ENCODE measurements at places on chromosomes 6 and 20.

DNA sequence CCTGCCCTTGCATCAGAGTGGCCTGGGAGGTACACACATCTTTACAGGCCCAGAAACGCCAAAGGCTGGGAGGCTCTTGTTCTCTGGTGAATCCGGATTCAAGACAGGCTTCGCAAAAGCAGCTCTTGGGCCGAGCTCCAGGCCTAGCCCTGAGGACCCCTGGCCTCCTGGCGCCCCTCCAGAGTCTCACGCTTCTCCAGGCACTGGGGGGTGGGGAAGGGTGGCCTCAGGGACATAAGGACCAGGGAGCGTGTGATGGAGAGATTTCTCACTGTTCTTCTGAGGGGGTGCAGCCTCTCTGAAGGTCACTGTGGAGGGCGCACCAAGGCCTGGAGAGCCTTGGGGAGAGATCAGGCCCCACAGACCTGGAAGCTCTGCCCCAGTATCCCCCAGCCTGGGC is 349.2 kb downstream of the ZFAND3 start:
- no peak for DNase-seq

DNA sequence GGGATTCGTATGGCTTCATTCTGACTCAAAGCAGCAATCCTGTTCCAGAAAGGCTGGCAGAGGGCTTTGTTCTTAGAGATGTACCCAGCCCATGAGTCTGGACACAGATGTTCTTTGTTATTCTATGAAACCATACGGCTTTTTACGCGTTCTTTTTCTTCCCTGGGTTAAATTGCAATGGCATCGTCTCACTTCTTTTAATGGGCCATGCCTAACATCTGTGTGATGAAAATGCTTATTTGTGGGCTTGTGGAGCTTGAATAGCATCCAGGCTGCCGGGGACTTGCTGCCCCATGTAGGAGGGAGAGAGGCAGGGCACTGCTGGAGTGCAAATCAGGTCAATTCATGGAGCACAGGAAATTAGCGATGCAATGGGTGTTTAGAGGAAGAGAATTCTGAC is 19.4 kb downstream of the FAM50B start:
- DNase-seq = peak; percentile 57

- no peak for DNase-seq
Observed at GRCh38 chr6:30075094-30075789, at the start of gene RNF39. TSS of gene RNF39 (minus strand) at chr6:30075769. CDS start at chr6:30075585, 184 bp downstream.

DNA sequence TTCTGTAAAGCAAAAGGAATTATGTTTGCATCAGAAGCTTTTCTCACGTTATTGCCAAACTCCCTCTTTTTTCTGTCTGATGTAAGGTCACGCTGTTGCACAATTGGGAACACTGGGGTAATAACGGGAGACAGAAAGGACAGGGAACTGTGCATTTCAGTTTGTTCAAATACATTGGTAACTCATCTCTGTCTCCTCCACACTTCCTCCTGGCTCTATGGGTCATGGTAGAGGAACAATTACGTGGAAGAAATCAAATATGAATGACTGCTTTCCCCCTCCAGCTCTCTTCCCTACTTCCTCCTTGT is 132.2 kb upstream of the TNFAIP3 start:
- no peak for DNase-seq

- no peak for DNase-seq
Observed at GRCh38 chr6:160975162-160975561, 16.4 kb upstream of the MAP3K4 start.

DNA sequence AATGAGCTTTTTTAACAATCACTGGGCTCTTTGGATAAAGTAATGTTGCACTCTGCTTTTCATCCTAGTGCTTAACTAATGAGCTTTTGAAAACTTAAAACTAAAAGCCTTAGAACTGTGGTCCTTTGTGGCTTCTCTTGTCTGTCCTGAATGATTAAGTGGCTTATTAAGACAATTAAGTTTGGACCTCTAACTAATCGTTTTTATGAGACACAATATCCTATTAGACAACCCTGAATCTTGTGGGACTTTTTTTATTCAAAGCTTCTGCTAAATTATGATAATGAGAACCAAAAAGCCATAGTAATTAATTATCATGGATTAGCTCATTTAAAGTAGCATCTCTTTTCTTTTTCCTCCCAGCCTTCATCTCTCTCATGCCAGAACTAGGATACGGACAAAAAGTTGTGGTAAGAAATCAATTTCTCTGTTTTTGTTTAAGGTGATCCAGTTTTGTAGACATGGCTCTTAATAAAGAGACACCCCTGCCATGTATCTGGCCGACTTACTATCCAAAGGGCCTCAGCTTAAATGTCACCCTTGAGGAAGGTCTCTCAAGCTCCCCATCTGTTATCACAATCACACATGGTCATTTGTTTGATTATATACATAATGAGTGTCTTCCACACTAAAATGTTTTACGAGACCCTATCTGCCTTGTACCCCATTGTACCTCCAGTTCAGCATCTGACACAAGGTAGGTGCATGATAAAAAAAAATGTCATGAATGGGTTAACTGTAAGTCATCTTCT is 384.4 kb upstream of the IRAK1BP1 start:
- no peak for DNase-seq

DNA sequence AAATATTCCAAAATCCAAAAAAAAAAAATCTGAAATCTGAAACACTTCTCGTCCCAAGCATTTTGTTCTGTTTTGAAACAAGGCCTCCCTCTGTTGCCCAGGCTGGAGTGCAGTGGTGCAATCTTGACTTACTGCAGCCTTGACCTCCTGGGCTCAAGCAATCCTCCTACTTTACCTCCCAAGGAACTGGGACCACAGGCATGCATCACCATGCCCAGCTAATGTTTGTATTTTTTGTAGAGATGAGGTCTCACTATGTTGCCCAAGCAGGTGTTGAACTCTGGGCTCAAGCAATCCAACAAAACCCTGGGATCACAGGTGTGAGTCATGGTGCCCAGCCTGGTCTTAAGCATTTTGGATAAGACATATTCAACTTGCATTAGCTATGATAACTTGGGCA is 13.6 kb downstream of the SESN1 start:
- DNase-seq = no peak

- DNase-seq = no peak
Observed at GRCh38 chr6:136968837-136969236, 46.7 kb downstream of the SLC35D3 start.

GRCh38 chr20:50015993-50016770 is 33.4 kb downstream of the SNAI1 start:
- peak; percentile 93 for DNase-seq

- no peak for DNase-seq
Observed at GRCh38 chr6:32075781-32076180, 33.4 kb downstream of the TNXB start.

DNA sequence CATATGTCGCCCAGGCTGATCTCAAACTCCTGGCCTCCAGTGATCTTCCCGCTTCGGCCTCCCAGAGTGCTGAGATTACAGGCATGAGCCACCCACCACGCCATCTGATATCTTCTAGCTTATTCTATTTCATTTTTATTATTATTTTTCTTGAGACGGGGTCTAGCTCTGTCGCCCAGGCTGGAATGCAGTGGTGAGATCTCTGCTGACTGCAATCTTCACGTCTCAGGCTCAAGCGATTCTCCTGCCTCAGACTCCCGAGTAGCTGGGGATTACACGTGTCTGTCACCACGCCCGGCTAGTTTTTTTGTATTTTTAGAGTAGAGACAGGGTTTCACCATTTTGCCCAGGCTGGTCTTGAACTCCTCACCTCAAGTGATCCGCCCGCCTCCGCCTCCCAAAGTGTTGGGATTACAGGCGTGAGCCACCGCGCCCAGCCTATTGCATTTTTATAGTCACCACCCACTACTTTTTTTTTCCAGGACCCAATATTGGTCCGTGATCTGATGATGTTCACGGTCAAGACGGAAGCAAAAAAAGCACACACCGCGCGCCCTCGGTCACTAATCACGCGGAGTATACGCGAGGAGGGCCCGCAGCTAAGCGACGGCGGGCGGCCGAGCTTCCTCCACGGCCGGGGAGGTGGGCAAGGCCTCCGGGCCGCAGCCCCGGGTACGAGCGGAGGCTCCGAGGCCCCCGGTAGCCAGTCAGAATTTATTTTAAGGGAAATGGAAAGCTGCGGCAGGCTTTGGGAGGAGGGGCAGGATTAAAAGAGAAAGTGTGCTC is 1.1 kb upstream of the LSM14B start:
- no peak for DNase-seq

- peak; percentile 41 for DNase-seq
Observed at GRCh38 chr6:149037051-149037671, 280.4 kb upstream of the TAB2 start.

DNA sequence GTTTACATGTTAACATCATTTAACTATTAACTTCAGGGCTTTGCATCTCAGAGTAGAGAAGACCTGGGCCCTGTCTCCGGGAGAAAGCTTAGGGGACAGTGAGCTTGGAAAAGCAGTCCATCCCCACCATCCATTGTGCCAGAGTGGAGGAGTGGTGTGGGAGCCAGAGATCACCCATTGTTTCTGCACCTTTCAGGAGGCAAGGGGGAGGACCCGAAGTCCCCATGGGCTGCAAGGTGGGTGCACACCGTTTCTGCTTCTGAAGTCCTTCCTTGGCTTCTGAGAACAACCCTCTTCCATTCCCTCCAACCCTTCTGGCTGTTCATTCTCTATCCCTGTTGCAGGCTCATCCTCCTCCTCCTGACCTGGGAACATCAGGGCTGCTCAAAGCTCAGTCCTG is 4.0 kb upstream of the PPP1R3G start:
- DNase-seq = no peak

DNA sequence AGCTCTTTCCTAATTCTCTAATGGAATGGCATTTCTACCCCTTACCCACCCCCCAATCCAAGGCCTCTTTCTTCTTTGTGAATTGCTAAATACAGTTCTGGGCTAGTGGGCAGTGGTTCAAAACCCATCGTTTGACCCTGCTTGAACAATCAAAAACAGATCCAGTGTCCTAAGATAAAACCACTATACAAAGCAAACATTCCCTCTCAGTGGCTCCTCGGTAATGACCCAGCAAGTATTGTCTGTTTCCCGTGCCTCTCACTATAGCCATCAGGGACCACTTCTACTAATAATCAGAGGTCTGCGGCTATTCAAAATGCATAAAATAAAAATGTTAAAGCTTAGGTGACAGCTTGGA is 143.5 kb upstream of the AKAP12 start:
- DNase-seq = peak; percentile 29

DNA sequence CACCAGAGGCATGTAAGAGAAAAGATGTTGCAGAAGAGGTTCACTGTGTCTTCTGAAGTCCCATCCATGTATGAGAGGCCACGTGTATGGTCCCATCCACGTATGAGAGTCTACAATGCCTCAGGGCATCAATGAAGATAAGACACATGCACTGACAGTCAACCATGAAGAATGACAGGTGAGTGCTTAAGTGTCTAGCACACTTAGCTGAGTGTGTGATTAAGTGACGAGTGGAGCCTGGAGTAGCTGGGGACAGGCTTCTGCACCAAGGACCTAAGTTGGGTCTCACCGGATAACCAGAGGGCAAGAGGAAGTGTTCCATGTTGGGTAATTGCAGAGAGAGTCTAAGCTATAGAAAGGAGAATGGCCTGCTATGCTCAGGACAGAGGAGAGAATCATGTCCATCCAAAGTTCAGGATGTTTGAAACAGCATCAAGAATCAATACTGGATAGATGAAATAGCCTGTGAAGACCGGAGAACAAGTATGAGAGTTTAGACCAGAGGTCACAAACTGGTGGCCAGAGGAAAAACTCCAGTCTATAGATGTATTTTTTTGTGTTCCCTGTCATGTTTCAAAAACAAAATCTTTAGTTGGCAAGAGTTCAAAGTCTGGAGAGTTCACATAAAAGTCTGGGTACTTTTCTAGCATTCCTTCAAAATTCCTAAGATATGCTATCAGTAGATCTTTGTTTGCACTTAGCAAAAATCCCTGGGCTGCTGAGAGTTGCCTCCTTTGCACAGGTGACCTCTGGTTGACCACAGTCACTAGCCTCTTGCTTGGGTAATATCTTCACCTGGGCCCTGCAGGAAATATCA is 165.8 kb downstream of the KIF16B start:
- no peak for DNase-seq

GRCh38 chr6:26599591-26599990 is 2.8 kb downstream of the ABT1 start:
- no peak for DNase-seq

All from cardiac muscle cell (in vitro differentiated cells and primary cell).